ENCODE measurements at places on chromosomes 4 and X.

DNA sequence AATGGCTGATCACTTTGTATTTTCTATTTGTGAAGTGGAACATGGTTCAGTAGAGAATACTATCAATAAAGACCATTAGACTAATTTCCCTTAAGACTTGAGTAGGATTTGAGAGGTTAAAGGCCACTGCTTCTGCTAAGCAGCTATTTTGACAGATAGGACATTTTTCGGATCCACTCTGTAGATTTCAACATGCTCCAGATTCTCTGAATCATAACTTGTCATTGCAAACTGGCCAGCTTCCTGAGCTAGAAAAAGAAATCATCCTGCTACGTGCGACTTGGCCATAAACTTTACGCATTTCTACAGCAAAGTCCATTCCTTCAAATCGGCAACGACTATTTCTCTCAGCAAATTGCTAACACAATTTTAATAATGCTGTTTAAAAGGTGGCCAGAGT is 55.2 kb downstream of the MGST2 start:
- DNase-seq: no peak

- DNase-seq: no peak
These were observed 17.6 kb upstream of the PRPS1 start for GRCh38 chrX:107610667-107611066.

- DNase-seq: no peak
These were observed 19.0 kb downstream of the HADH start for GRCh38 chr4:108008721-108009120.

- peak; percentile 31 for DNase-seq
These were observed 50.0 kb upstream of the TRIM2 start for GRCh38 chr4:153154007-153154975.

DNA sequence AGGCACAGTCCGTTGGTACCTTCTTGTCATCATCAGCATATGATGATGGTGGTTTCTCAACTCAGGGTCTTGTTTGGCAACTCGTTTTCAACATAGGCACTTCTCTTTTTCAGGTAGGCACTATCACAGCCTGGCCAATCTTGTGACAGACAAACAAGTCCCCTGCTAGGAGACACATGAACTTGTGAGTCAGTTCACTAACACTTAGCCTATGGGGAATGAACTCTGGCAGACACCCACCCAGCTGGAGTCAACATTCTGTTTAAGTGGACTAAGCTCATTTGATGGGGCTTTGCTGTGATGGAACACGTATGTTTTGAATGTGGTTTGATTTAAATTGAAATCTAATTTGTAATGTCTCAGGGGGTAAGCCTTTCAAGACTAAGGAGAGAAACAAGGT is 100.7 kb upstream of the MAMLD1 start:
- DNase-seq: no peak

DNA sequence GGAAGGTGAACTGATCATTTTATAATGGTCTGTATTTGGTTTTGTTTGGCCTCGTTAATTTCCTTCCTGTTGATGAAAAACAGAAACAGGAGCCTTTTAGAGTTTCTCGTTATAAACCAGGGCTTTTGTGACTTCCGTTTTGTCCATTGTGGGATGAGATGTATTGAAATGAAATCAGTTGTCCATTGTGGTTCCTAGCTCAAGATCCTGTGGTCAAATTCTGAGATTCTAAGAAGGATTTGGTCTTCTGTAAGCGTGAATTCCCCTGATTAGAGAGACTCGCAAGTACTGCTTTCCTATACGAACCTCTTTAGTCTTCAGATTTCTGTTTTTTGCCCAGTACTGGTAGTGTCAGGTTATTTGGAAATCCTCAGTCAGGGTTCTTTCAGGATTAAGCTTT is 101.7 kb downstream of the RAPGEF2 start:
- no peak for DNase-seq

GRCh38 chrX:149631234-149632165 is at the start of gene TMEM185A:
Gene TMEM185A (minus strand): TSS chrX:149631792. CDS start chrX:149631580, 212 bp downstream.
- DNase-seq: peak; percentile 77

- no peak for DNase-seq
These were observed 5.3 kb downstream of the DIAPH2 start for GRCh38 chrX:96689991-96690390.

- no peak for DNase-seq
These were observed 664.7 kb upstream of the FAM241A start for GRCh38 chr4:111480510-111480909.

- no peak for DNase-seq
These were observed 59.2 kb downstream of the SLC7A11 start for GRCh38 chr4:138182838-138183426.

DNA sequence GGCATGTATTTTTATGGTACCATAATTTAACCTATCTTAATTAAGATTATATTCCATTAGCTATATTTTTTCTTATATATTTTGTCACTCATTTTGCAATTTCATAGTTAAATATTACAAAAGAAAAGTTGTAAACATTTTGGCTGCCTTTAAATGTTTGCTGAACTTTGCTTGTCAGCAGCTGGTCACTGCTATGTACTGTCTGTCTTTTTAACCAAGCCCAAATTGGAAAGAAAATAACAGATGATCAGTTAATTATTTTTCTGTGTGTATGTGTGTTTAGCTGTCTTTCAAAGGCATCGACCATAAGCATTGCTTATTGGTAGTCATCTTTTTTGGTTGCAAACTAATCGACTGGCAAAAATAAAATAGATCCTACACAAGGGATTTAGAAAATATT is 54.4 kb upstream of the SMAD1 start:
- no peak for DNase-seq

- no peak for DNase-seq
These were observed 581.4 kb upstream of the AADAT start for GRCh38 chr4:170671171-170671570.

DNA sequence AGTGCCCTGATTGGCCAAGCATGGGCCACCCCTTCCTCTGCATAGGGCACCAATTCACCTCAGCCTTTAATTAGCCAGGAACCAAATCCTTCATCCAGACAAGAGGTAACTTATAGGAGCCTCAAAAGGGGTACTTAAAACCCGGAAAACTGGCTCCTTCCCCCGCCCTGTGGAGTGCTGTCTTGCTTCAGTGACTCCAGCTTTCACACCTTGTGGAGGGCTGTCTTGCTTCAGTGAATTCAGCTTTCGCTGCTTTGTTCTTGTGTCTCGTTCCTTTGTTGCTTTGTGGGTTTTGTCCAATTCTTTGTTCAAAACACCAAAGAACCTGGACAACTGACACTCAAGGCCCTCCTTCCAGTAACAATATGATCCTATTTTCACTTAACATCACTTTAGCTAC is 82.2 kb upstream of the FRG1 start:
- no peak for DNase-seq

DNA sequence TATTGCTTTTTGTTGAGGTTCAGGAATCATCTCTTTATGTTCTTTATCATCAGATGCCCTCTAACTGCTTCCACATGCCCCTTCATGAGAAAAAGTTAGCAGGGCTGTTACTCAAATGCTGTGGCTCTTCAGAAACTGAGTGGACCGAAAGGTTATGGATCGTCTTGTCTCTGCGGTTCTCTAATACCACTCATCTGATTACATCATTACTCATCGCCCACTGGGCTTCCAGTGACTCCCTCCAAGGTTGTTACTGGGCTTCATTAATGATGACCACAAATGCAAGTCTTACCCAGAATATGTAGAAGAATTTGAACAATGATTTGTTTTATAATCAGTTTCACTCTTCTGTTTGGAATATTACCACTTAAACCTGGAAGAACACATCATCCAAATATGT is 67.7 kb downstream of the RWDD4 start:
- no peak for DNase-seq
